ENCODE measurements at places on chromosomes 6 and 20.

GRCh38 chr20:52035498-52035897 is 156.1 kb downstream of the ZFP64 start:
- DNase-seq: no peak

GRCh38 chr6:13445005-13445743 is 42.2 kb downstream of the GFOD1 start:
- peak; percentile 25 for DNase-seq

DNA sequence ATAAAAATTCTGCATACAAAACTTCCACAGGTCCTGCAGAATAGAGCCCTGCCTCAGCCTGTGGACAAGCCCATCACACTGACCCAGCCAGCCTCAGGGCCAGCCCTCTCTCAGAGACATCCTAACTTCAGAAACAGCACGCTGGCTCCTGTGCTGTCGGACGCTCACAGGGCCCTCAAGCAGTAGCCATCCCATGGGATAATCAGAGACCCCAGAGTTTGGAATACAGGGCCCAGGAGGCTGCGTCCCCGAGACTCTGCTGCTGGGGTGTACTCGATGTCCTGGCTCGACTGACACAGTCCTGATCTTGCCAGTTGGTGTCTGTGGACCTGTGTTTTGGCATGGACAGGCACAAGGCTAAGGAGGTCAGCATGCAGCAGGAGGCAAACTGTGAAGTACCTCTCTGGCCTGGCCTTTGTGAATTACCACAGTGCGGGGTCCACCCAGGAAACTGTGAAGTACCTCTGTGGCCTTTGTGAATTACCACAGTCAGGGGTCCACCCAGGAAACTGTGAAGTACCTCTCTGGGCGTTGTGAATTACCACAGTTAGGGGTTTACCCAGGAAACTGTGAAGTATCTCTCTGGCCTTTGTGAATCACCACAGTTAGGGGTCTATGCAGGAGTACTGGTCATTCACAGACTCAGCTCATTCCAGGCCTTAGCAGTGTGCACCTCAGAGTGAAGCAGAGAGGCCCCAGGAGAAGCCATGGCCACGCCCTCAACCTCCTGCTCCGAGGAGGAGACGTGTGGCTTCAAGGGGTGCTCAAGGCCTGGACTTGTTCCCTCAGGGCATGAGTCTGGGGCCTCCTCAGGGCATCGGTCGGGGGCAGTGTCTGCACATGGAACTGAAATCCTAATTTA is 212.4 kb downstream of the SYNDIG1 start:
- no peak for DNase-seq

DNA sequence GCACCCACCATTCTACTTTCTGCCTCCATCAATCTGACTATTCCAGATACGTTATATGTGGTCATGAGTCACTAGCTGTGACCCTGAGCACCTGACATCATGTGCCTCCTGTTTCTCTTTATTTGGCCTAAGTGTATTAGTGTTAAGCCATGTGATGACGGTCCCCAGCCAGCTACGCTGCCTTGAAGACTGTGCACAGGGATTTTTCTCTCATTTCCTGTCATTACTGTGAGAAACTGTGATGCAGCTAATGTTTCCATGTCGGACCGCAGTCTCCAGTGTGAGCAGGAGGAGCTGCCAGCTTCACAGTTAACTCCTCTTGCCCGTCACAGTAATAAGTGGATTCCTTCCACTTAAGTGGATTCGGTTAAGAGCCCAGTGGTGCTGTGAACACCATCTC is 9.9 kb upstream of the SPATS1 start:
- no peak for DNase-seq

DNA sequence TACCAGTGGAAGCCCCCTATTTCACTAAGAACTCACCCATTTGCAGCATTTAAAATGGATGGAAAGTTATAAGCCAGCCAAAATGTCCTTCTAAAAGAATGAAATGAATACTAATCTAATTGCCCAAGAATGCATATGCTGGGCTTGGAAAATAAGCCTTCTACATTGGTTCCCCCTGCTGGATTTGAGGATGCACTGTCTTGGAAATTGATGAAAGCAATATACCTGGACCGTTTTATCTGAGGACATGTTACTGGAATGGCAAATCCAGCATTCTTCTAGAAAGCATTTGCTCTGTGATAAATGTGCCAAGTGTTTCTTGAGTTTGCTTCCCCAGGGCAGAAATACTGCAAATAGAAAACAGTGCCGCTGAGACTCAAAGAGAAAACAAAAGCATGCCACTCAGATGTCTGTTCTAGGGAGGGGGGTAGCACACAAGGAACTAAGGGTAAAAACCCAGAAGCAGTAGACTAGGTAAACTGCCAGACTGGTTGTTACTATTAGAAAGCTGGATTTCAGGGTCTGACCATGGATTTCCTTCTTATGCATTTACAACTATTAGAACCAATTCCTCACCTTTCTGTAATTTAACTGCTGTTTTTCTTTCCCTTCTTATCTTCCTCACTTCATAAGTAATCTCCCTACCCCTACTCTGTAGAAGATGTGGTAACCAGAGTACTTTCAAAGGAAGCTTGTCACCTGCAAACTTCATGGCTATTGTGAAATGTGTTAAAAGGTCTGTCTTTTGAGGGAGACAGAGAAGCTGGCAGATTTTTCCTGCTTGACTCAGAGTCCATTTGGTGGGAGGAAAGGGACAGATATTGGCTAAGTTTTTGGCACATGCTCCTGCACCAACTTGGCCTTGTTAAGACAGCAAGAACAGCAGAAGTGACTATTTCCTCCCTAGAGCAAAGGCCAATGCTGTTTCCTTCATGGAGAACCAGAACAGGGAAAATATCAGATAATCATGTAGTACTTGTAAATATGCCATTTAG is 642.6 kb downstream of the KIF16B start:
- no peak for DNase-seq

GRCh38 chr20:57034001-57034400 is 232.4 kb downstream of the BMP7 start:
- no peak for DNase-seq
